Cardiac atrium fibroblast (primary cell): ENCODE measurements at places on chromosomes 2 and 18. TPM values are rescaled to one million over a fixed set of nuclear protein-coding genes. Genes with fewer than 3 reads are reported as not detected.

Gene CDK5R2
- total RNA-seq: not detected in 2 replicates

Gene GPR35
- total RNA-seq: not detected in 2 replicates

Gene C2orf78
- total RNA-seq: not detected in 2 replicates

Gene PER2
- 2.9 and 3.2 TPM in 2 replicates for total RNA-seq

Gene RAB6C
- not detected in 2 replicates for total RNA-seq

Gene HJURP
- 6.3 and 21.2 TPM in 2 replicates for total RNA-seq

Gene CXCR1
- total RNA-seq: not detected in 2 replicates

Gene SCN3A
- under 0.01 TPM in 1 of 2 replicates, not detected in the other for total RNA-seq

Gene VIL1
- not detected in 2 replicates for total RNA-seq
